ENCODE measurements at places on chromosomes 7 and 10. TPM values are rescaled to one million over a fixed set of nuclear protein-coding genes. Genes with fewer than 3 reads are reported as not detected.

Gene PTPRE
- 36.9 TPM for polyA plus RNA-seq

Gene ZNF786
- 2.6 TPM for polyA plus RNA-seq

Gene HABP2
- 0.13 TPM for polyA plus RNA-seq

Gene WDR11
- 32.7 TPM for polyA plus RNA-seq

Gene SLC39A12
- 0.34 TPM for polyA plus RNA-seq

Gene UPK3B
- polyA plus RNA-seq: 0.56 TPM

Gene BLOC1S2
- polyA plus RNA-seq: 31.5 TPM

Gene WIPF3
- polyA plus RNA-seq: 13.6 TPM

Gene HUS1
- polyA plus RNA-seq: 45.1 TPM

Gene SPDYE2
- not detected for polyA plus RNA-seq

Gene OLAH
- 1.6 TPM for polyA plus RNA-seq

Gene ANKRD1
- polyA plus RNA-seq: 1.5 TPM

Gene GJC3
- 0.27 TPM for polyA plus RNA-seq

Measured in adrenal gland (tissue), 19 donors.